IgD-negative memory B cell (primary cell): ENCODE measurements at places on chromosomes 12 and 14. TPM values are rescaled to one million over a fixed set of nuclear protein-coding genes. Genes with fewer than 3 reads are reported as not detected.

Gene EIF2S3B
- polyA plus RNA-seq: 0.41 TPM

Gene AKAP3
- 2.7 TPM for polyA plus RNA-seq

Gene EIF2S1
- polyA plus RNA-seq: 124 TPM

Gene LRRC9
- not detected for polyA plus RNA-seq

Gene PPFIA2
- not detected for polyA plus RNA-seq

Gene SERPINA3
- not detected for polyA plus RNA-seq

Gene CDK17
- polyA plus RNA-seq: 30.0 TPM

Gene BCL11B
- 0.38 TPM for polyA plus RNA-seq

Gene CMTM5
- polyA plus RNA-seq: 0.80 TPM

Gene ACSM4
- polyA plus RNA-seq: not detected

Gene PLEKHD1
- 0.11 TPM for polyA plus RNA-seq
